NCI-H1417 treated with DMSO at 0.1 percent for 48 hours (cell line): ENCODE measurements at places on chromosomes 7 and 10.

DNA sequence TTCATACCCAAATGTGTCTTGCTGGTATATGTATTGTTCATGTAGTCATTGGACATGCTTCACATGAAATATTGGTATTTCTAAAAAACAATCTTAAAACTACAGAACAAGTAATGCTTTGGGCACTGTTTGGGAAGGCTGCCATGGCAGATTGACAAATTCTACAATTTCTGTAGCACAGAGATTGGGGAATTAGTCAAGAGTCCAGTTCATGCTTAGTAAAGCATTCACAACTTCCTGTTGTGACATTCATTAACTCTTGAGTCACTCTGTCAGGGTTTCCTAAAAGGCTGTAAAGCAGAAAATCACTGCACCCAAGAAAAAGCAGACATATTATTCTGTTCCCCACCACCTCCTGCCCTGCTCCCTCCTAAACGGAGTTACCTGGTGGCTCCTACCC is 398.9 kb downstream of the PHTF2 start:
- no peak for DNase-seq

- DNase-seq = no peak
Observed at GRCh38 chr10:24929904-24930303, 22.5 kb downstream of the PRTFDC1 start.

DNA sequence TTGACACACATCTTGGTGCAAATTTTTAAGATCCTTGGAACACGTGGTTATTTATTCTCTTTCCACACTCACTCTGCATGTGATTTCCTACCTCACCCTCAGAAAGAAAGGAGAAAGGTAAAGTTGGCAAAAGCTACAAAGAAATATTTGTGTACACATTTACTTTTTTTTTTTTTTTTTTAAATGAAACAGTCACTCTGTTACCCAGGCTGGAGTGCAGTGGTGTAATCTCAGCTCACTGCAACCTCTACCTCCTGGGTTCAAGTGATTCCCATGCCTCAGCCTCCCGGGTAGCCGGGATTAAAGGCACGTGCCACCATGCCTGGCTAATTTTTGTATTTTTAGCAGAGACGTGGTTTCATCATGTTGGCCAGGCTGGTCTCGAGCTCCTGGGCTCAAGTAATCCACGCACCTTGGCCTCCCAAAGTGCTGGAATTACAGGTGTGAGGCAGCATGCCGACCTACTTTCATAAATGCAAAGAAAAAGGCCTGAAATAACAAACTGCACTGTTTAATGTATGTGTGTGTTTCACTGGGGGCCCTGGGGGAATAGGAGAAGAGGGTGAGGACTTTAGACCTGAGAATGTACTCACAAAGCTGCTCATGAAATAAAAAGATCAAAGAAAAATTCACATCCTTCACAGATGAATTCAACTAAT is 71.6 kb upstream of the GRID1 start:
- no peak for DNase-seq

DNA sequence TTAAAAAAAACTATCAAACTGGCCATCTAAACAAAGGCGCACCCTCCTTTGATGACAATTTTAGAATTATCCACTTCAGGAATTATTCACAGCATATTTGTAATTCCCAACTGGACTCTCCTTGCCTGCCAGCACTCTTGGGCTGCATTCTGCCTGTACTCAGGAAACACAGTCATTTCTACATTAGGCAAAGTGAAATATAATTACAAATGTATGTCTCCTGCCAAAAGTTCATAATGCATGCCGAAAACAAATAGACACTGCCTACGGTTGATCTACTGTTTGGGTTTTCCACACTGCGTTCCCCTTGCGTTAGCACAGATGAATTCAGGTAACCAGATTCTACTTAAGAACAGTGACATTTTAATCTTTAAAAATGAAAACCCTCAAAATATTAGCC is 1.9 kb downstream of the HGF start:
- no peak for DNase-seq

DNA sequence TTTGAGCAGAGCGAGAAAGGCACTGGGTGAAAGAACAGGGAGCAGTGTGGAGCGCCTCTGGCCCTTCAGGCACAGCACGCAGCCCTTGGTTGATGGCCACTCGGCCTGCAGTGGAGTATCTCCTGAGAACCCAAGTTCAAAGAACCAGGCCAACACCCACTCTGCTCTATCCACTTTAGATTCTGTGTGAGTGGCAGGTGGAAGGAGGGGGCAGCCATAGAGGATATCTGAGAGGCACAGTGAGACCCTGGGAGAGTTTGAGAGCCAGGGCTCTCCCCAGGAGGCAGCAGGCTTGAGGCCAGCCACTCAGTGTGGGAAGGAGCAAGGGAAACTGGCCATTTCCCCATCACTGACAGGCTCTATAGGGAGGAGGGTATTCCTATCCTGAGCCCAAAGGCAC is 52.5 kb upstream of the PTN start:
- DNase-seq = no peak
